ENCODE measurements at places on chromosomes 16 and 17.

DNA sequence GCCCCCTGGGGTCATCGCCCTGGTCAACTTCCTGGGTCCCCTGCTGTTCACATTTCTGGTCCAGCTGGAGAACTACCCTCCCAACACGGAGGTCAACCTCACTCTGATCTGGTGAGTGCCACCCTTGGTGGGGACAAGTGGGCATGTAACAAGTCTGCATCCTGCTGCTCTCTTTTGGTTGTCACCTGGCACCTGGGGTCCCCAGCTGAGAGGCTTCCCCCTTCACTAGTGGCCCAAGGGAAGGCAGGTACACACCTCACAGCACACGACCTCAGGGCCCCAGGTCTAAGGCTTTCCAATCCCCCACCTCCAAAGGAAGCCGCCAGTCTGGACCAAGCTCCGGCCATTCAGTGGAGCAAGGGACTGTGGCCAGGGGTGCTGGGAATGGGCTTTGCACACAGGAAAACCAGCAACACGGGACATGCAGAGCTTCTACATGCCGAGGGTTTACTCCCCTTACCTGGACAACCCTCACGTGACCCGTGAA lies 4.4 kb downstream of the TMC8 start:
- no peak for DNase-seq

GRCh38 chr16:82240111-82240510 lies 70.1 kb upstream of the MPHOSPH6 start:
- DNase-seq: no peak

DNA sequence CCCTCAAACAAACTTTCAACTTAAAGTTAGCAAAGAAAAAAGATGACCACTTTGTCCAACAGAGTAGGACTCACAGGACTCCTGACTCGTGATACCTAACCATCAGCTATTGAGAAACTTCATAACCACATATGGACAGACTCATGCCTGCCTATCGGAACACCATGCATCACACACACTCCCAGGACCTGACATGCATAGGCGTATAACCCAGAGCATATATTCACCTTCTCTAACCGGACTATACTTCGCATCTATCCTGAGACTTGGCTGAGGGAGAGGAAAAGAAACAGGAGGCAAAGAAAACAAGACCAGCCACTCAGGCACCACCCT lies 2.2 kb downstream of the PIP4K2B start:
- no peak for DNase-seq

DNA sequence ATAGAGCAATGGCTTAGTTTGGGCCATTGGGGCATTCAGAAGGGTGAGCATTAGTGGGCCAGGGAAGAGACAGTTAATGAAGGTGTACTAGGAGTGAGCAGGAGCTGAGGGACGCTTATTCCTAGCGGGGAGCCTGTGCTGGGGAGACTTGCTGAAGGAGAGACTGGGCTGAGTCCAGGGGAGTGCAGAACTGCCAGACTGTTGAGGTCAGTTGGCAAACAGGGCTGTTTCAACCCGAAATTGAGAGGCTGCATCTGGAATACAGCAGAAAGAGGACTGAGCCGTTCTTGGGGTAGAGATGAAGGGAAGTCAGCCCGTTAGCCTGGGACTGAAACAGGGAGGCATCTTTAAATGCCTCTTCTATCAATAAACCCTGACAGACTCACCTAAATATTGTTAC lies 33.2 kb downstream of the MAP2K6 start:
- no peak for DNase-seq
